Astrocyte of the spinal cord (primary cell): ENCODE measurements at places on chromosomes 11 and 22.

GRCh38 chr22:35552196-35552842 is 11.7 kb downstream of the RASD2 start:
- DNase-seq, result peak; percentile 55

DNA sequence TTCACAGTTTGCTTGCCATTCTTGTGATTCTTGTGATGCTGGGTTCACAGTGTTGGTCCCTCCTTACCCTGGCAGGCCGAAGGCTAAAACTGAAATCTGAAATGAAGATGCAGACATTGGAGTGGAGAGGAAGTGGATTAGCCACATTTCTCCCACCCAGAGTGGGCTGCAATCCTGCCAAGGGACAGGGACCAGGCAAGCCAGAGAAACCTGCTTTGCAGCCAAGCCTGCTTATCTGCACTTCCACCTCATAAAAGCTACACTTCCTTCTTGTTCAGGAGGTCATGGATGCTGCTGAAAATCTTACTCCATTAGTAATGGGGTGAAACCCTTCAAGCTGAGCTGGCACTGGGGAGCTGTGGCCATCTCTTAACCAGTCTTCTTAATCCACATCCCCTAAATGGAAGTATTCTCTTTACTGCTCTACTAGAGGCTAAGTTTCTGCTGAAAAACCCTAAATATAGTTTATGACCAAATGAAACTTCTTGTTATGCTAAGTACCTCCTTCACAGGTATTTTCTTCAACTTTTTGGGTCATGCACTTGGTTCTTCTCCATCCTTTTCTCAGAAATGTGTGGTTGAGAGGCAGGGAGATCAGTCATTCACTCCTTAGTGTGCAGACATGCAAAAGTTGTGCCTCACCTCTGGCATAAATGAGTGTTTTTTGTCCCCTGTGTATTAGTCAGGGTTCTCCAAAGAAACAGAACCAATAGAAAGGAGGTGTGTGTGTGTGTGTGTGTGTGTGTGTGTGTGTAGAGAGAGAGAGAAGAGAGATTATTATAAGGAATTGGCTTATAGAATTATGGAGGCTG is 133.9 kb upstream of the BMAL1 start:
- no peak for DNase-seq

DNA sequence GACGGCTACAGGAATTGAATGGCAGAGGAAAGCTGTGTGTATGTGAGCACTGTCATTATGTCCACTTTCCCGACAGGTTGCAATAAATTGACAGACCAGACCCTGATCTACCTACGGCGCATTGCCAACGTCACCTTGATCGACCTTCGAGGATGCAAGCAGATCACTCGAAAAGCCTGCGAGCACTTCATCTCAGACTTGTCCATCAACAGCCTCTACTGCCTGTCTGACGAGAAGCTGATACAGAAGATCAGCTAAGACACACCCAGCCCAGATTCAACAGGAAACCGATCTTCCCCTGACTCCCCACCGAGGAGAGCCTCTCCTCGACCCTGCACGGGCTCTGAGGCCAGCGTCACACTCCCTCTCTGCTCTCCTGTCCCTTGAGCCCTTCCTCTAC is 11.5 kb upstream of the GRK2 start:
- DNase-seq, result no peak

DNA sequence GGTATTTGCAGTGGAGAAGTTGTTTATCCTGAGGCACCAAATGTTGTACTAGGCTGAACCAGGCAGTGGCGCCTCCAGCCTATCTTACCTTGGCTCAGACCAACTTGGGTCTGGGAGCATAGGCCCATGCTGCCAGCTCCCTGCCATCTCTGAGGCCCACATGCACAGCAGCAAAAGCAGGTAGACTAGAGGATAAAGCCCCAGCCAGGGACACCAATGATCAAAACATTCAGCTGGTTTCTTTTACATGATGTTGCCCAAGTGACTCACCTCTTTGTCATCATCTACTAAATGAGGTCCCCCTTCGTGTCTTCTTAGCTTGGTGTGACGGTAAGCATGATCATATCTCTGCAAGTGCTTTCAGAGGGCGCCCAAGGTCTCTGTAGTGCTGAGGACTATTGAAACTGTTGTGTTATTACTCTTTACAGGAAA is 112.1 kb upstream of the DRD2 start:
- DNase-seq, result peak; percentile 6

GRCh38 chr11:99739464-99740089 is 718.8 kb downstream of the CNTN5 start:
- DNase-seq, result peak; percentile 72
